ENCODE measurements at places on chromosomes 13 and 19.

GRCh38 chr19:19098703-19099632 lies 35.2 kb downstream of the SLC25A42 start:
- no peak for DNase-seq

DNA sequence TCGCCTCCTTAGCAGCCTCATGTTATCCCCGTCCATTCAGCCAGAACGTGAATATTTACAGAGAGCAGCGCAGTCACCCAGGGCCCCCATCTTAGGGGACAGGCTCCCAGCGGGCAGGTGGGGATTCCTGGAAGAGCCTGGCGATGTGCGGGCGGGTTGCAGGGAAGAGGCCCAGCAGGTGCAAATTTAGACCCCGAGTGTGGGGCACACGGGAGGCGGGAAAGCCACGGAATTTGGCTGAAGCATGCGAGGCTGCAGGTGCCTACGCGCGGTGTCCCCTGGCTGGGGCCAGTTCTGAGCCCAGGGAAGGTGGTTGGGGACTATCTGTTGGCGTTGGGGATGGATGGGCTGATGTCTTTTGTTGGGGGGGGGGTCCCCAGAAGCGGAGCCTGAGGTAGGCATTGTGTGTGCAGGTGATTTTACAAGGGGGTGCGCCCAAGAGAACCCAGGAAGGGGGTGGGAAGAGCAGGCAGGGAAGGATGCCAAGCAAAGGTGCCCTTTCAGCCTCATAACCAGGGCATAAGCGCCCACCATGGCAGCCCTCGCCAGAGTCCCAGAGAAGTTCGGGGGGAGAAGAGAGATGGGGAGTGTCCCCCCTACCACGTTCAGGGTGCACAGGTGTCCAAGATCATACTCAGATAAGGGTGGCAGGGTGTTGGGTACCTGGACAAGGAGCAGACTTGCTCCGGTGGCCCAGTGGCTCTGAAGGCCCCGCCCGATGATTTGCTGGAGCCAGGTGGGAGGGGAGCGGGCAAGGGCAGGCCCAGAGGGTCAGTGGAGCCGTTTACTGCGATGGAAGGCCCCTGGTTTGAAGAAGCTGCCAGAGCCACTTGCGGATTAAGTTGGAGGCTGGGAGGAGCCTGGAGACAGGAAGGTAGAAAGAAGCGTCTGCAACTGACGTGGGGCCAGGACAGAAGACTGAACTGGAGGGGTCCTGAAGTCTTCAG lies 1.2 kb downstream of the TPGS1 start:
- DNase-seq, result peak; percentile 33

- DNase-seq, result no peak
These were observed 10.0 kb downstream of the LAIR1 start for GRCh38 chr19:54354761-54355160.

GRCh38 chr19:8001995-8002849 lies 3.2 kb downstream of the ELAVL1 start:
- DNase-seq, result peak; percentile 85

DNA sequence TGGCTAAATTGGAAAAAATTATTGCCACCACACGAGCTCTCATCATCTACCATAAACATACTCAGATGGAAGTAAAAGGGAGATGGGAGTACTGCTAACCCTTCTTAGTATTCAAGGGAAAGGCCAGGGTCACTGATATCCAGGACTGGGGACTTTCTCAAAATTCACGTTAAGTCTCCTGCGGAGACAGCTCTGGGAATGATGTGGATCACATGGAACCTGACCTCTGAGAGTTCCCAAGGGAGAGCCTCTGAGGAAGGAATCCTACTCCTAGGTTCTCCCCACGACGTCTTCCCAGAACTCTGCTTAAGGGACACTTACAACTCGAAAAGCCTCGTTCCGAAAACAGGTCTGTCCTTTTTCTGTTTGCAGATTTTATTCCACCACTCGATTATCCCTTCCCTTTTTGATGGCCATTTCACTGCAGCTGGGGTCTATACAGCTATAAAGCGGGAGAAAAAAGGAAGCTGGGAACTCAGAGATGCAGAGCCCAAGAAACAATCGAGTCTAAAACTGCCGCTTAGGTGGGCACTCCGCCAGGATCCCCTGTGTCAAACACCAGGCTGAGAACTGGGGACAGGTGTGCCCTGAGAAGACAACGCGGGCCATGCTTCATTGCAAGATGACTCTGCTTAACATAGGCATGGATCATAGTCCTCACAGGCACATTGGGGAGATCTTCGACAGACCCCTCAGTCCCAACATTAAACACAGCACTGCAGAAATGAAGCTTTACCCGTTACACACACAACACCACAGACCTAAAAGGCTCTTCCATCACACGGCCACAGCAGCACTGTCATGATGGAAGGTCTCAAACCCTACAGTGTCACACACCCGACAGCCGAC lies 823 bp upstream of the ZNF567 start:
- DNase-seq, result peak; percentile 48

- peak; percentile 93 for DNase-seq
These were observed 10.7 kb downstream of the MARCHF2 start for GRCh38 chr19:8423817-8424223.

GRCh38 chr13:39540929-39541605 lies 61.9 kb downstream of the LHFPL6 start:
- DNase-seq, result no peak

DNA sequence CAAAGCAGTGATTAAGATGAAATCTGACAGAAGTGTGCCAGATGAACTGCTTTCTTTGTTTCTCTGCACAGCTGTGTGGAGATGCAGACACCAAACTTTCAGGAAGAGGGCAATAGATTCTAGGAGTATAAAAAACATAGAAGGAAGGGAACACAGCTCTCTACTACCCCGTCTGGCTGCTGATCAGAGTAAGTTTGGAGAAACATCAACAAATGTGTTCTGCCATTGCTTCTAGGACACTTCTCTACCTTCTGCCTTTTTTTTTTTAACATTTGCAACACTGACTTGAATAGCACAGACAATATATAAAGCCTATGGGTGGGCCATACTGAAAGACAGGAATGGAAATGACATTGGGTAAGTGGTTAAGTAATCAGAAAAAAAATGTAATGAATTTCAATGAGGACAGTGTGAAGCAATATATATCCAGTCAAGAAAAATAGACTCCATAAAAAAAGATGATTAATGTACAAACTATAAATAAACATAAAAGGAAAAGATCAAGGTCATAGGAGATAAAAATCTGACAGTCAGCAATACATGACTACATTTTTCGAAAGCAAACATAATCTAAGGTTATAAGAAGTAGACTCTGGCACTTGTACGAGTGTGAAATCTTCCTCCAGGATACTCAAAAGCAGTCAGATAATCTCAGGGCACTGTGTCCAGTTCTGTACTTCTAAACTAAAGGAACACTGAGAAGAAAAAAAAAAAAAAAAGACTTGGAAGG lies 21.4 kb downstream of the NUFIP1 start:
- no peak for DNase-seq
